HT-29 (cell line): ENCODE measurements at places on chromosomes 1 and 21.

- DNase-seq: peak; percentile 28
These were observed 37.8 kb downstream of the LRRC71 start for GRCh38 chr1:156958247-156958714.

GRCh38 chr21:42111470-42111743 lies 40.3 kb downstream of the UMODL1 start:
- no peak for DNase-seq

DNA sequence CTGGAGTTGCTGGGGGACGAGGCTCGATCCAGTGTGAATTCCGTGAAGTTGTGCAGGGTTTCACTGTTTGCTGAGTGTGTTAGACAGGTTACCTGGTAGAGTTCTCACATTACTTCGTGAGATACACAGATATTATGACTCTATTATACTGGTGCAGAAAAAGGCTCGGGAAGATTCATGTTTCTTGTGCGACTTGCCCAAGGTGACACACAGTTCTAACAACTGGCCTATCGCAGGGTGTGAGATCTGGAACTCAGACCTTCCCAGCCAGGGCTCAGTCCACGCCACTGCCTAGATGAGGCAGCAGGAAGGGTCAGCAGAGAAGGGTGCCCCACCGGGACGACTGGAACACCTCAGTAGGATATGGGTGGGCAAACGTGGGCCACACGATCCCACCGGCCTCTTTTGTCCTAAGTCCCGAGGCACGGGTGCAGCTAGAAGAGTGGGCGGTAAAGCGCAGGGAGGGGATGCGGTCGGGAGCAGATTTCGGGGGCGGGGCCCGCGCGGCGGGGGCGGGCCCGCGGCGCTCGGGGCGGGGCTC lies 296 bp upstream of the RNPEP start:
- no peak for DNase-seq

DNA sequence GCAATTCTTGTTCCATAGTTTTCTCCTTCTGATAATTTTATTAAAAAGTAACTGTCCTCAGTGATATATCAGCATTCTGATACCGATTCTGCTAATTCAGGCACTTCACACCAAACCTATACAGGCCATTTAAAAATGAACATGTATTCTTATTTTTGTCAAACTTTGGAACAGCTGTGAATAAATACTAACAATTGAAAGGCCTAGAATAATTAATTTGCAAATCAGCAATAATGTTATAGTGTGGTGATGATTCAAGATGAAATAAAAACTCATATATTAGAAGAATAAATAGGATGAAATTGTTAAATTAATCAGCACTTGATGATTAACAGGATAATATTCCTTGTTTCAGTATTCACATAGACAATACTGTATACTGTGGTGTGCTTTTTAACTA lies 9.9 kb downstream of the CDKN2C start:
- no peak for DNase-seq

GRCh38 chr1:183034682-183035081 lies 11.5 kb downstream of the LAMC1 start:
- DNase-seq: no peak

DNA sequence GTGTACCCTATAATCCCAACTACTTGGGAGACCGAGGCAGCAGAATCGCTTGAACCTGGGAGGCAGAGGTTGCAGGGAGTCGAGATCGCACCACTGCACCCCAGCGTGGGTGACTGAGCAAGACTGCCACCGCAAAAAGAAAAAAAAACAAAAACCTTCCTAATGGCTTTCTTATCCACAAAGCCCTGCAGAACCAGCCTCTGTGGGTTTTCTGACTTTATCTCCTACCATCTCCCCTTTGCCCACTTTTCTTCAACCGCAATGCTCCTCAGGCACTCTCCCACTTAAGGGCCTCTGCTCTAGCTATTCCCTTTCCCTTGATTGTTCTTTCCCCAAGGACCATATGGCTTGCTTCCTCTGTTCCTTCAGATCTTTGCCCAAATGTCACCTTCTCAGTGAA lies 67.9 kb upstream of the PUM1 start:
- no peak for DNase-seq

DNA sequence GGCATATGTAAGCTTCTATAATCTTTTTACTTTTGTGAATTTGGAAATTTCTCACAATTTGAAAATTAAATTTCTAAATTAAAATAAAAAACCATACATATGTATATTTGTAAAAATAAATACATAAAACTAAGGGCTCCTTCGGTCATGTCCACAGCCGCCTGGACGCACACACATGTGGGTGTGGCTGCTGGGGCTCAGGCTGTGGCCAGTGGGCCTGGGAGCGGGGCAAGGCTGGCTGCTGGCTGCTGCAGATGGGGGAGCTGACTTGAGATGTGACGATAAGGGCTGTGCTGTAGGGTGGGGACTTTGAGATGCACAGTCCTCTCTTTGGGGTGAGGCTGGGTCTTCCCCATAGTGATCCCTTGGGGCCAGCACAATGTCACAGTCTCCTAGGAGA lies 4.8 kb downstream of the RER1 start:
- DNase-seq: no peak

- DNase-seq: no peak
These were observed 41.6 kb upstream of the LRIG2 start for GRCh38 chr1:113031171-113031933.

GRCh38 chr1:206812471-206812870 lies 40.2 kb upstream of the IL10 start:
- no peak for DNase-seq

DNA sequence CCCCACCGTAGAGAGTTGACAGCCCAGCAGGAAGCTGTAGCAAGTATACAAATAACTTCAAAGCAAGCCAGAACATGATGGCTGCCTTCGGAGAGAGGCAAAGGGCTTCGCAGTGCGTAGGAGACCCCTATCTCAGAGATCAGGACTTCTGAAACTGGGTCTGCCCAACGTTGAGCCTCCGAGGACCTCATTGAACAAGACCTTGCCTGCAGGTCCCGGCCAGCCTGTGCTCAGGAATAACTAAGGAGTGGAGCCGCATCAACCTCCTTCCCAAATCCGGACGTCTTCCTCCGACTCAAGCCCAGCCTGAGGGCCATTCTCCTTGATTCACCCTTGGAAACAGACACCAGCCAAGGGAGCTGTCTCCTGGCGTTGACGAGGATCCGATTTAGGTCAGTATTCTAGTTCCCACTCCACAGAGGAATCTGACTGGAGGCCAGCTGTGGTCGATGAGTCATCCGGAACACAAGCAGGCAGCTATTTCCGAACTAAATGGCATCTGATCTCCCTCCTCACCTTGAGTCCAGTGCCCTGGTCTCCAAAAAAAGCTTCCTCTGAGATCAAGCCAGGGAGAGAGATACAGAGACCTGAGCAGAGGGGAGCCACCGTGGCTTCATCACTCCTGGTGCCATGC lies 166.5 kb upstream of the COA6 start:
- peak; percentile 52 for DNase-seq

DNA sequence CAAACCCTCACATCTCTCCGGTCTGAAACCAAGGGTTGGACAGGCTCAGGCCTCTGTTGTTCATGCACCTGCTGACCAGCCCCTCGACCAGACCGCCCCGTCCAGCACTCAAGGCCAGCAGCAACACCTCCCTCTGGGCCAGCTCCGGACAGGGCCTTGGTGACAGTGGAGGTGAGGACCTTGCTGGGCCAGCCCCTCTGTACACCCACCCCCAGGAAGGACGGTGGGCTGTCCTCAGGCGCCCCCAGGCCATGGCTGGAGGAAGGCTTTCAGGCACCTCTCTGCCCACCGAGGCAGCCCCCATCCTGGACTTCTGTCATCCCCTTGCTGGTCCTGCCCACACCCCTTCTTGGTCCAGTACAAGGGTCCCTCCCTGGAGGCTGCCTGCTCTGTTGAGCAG lies 48.6 kb downstream of the MEGF6 start:
- no peak for DNase-seq

DNA sequence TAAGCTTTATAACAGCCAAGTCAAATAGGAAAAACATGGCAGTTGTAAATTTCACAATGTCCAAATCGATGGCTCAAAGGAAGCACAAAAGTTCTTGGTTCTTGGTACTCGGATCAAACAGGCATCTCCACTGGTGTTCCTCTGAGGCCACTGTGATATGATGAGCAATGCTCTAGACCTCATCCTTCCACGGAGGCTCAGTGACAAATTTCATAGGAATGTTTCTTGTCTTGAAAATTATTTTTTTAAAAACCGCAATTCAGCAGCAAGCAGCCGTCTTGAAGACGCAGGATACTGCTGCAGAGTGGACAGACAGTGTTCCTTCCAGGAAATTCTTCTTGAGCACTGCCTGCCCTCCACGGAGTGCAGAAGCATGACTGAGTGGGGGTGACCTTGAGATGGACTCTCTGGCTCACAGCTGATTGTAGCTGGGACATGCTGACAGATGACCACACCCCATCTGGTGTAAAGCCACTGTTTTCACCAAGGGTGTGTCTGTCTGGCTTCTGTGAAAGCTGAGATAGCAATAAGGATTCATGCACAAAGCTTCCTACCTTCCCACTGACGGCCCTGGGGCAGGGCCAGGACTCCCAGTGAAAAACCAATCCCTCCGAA lies 61.9 kb downstream of the TIAM1 start:
- DNase-seq: no peak

DNA sequence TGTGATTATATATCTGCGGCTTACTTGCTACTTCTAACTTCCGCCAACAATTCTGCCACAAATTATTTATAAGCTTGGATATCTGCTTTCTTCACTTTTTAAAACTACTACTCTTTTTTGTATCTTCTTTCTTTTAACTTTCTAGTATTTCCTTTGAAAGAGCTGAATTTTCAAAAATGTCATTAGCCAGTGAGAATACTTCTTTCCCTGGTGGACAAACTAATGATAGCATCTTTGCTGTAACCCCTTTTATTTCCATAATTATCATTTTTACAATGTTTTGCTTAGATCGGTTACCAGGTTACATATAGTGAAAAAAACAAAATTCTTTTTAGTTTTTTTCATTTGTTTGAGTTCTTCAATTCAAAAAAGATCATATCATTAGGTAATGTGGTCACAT lies 355.9 kb upstream of the ADGRL4 start:
- DNase-seq: no peak

DNA sequence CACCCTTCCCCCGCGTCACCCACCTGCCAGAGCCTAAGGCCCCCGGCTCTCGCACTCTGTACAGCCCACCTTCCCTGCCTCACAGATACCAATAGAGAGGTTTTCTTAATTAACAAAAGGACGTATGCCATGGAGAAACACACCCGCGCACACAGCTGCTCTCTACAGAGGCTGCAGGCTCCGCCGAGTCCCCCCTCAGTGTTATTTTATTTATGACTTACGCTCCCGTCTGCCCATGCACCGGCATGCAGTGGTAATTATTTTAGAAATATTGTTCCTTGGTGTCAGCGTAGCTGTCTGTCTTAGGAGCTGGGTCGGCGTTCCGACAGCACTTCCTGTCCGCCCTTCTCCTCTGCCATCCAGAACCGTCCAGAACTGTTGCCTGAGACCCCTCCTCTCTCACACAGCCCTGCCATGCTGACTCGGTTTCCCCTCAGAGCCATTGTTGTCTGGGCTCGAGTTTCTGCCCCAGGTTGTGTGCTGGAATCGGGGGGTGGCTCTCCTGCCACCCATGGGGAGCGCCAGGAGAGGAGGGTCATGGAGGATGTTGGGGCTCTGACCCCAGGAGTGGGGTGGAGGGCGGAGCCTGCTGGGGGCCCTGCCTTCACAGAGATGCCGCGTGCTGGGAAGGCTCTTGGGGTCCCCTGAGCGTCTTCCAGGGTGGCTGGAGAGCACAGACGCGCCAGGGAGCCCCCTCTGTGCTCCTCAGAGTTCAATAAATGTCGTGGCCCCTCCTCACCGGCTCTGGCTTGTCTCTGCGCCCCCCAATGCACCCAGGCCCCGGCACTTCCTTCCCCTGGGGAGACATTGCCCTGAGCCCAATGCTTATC lies 39.6 kb upstream of the COL6A1 start:
- no peak for DNase-seq

- DNase-seq: peak; percentile 59
These were observed 34.4 kb downstream of the COL18A1 start for GRCh38 chr21:45439161-45439872.

- no peak for DNase-seq
These were observed 17.3 kb upstream of the ETS2 start for GRCh38 chr21:38788275-38788905.

- no peak for DNase-seq
These were observed 175.2 kb downstream of the KCNT2 start for GRCh38 chr1:196433000-196433399.

GRCh38 chr1:207004931-207005830 lies 27.4 kb downstream of the C1orf116 start:
- peak; percentile 95 for DNase-seq

DNA sequence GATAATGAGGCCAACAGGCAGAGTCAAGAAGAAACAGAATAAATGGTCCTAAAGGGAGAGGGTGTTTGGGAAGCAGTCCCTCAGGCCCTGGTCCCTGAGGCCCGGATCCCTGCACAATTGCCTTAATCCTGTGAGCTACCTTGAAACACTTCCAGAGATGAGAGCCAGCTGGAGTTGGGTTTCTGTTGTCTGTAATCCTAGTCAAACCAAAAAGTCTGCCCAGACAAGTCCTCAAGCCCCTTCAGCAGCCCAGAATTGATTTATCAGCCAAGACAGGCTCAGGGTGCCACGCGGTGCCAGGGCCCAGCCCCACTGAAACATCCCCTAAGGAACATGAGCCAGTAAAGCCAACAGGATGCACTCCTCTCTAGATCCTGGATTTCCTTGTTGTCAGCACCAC lies 16.4 kb upstream of the CLSTN1 start:
- no peak for DNase-seq

DNA sequence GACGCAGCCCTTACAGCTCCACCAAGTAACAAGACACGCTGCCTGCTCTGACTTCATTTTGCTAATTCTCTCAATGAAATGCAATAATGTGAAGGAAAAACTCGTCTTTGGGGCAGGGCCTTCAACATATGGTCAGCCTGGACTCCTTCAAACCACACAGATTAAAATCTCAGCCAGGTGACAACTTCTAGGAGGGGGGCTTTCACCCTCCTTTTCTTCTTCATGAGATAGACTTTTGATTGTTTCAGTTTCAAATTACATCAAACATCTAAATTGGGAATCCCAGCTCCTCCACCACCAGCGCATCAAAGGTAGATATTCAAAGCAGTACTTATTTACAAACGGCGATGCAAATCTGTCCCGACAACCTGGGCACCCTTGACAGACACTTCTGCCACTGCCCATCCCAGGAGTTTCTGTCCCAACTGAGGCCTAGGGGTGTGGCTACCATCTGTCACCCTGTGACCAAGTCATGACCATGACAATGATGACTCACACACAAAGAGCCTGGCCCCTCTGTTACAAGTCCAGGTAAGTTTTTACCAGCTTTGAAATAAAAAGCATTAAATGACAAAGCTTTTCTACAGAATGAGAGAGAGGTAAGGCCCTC lies 29.7 kb downstream of the SSBP3 start:
- DNase-seq: peak; percentile 3

GRCh38 chr1:172662464-172663109 lies 3.7 kb downstream of the FASLG start:
- peak; percentile 59 for DNase-seq

DNA sequence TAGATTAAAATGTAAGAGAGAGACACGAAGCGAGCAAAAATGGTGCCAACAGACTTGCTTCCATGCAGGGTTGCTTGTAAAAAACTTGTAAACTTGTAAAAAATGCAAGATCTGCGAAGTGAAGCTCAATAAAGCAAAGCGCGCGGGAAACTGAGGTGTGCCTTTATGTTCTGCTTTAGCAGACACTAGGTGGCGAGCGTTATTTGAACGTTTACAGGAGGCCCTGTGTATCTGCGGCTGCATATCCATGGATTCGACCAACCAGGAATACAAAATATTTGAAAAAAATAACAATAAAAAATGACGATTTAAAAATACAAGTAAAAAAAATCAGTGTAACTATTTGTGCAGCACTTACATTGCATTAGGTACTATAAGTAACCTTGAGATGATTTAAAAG lies 1.5 kb downstream of the UBE2G2 start:
- DNase-seq: peak; percentile 42

- no peak for DNase-seq
These were observed 25.5 kb upstream of the C1orf53 start for GRCh38 chr1:197876894-197877293.

GRCh38 chr1:177648138-177648537 lies 321.7 kb downstream of the SEC16B start:
- no peak for DNase-seq
